ENCODE measurements at places on chromosomes 1 and 21. TPM values are rescaled to one million over a fixed set of nuclear protein-coding genes. Genes with fewer than 3 reads are reported as not detected.
A peak's percentile ranks its signal among the peaks of the same experiment; 100 is the strongest.

OR2T2 gene
- polyA plus RNA-seq = not detected

ASCL5 gene
- not detected for polyA plus RNA-seq

SYCP1 gene
- polyA plus RNA-seq = not detected

PLA2G2F gene
- not detected for polyA plus RNA-seq

SIPA1L2 gene
- polyA plus RNA-seq = 18.1 TPM

UBE2U gene
- not detected for polyA plus RNA-seq

INSRR gene
- 0.42 TPM for polyA plus RNA-seq

TTF2 gene
- polyA plus RNA-seq = 1.2 TPM

TNFSF4 gene
- polyA plus RNA-seq = 0.57 TPM

ZCCHC17 gene
- 15.4 TPM for polyA plus RNA-seq

DNA sequence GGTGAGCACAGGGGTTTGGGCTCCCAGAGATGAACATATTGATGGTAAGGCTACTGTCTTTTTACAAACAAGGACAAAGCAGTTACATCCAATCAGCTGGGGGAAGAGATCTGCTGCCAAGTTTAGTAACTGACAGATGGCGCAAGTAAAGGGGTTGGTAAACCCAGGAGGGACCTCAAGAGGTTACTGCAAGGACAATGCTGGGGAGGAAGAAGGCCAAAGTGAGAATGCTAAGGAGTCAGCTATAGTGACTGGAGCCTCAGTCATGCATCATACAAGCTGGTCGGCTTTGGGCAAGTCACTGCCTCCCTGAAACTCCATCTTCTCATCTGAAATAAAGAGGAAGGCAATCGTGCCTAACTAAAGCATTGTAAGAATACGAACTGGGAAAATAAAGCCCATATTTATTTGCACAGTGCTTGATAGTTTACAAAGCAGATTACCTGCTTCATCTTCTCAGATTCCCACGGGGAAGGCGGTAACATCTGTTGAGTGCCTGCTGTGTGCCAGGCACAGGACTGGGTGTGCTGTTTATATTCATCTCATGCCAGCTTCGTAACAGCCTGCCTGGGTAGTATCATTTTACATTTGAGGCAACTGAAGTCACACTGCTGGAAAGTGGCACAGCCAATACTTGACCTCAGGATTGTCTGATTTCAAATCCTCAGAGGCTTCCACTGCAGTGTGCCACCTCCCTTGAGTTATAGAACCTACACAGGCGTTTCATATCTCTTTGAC is 114.8 kb downstream of the BEND5 start:
- no peak for DNase-seq

- DNase-seq = no peak
These were observed 19.9 kb downstream of the SGIP1 start for GRCh38 chr1:66553846-66554245.

- no peak for DNase-seq
These were observed 470.5 kb downstream of the LTN1 start for GRCh38 chr21:28522014-28522799.

- no peak for DNase-seq
These were observed 122.5 kb upstream of the FOXD3 start for GRCh38 chr1:63199706-63200335.

DNA sequence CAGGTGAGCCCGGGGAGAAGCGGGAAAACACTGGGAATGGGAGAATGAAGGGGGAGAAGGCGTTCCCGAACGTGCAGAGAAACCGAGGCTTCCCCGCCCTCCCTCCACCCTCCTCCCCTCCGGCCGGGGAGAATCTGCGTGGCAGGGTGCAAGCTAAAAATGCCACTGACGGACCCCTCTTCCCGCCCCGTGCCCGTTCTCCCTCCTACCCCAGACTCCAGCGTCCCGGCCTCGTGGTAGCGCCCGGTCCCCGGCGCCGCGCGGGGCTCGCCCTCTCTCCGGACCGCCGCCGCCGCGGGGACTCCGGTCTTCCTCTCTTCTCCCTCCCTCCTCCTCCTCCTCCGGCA is 81.6 kb upstream of the AK4 start:
- no peak for DNase-seq

- no peak for DNase-seq
These were observed 78.4 kb upstream of the CTTNBP2NL start for GRCh38 chr1:112317611-112318062.

DNA sequence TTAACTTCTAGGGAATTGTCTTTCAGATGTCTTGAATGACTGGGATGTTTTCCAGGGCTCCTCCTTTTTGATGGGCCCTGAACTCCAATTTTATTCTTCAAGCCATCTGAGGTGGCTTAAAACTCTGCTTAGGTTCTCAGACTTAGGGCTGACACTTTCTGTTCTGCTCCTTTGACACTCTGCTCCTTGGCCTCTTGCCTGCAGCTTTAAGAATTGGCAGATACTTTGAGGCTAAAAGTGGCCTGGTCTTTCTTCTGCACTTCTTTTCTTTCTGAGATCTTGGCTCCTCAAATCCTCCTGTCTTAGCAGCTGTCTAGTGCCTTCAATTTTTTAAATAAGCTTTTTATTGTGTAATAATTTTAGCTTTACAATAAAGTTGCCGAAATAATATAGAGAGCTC is 294.6 kb downstream of the RPS6KC1 start:
- DNase-seq = no peak

GRCh38 chr1:226444901-226445300 is 37.0 kb upstream of the PARP1 start:
- DNase-seq = no peak

- no peak for DNase-seq
These were observed 464.6 kb upstream of the PKN2 start for GRCh38 chr1:88219521-88219920.

DNA sequence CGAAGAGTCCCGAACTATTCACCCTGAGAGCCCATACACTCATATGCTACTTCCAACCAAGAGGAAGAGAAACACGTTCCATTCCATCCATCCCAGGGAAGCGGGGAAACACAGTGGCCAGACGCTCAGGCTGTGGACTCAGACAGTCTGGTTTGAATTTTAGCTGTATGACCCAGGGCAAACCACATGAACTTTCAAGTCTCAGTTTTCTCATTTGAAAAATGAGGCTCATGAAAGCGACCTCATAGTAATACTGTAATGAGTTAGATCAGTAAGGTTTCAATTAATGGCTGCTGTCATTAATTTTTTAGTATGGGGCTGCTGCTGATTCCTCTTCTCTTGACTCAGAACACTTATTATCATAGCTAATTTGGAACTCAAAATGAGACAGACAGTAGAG is 1.5 kb downstream of the FCRL4 start:
- no peak for DNase-seq

DNA sequence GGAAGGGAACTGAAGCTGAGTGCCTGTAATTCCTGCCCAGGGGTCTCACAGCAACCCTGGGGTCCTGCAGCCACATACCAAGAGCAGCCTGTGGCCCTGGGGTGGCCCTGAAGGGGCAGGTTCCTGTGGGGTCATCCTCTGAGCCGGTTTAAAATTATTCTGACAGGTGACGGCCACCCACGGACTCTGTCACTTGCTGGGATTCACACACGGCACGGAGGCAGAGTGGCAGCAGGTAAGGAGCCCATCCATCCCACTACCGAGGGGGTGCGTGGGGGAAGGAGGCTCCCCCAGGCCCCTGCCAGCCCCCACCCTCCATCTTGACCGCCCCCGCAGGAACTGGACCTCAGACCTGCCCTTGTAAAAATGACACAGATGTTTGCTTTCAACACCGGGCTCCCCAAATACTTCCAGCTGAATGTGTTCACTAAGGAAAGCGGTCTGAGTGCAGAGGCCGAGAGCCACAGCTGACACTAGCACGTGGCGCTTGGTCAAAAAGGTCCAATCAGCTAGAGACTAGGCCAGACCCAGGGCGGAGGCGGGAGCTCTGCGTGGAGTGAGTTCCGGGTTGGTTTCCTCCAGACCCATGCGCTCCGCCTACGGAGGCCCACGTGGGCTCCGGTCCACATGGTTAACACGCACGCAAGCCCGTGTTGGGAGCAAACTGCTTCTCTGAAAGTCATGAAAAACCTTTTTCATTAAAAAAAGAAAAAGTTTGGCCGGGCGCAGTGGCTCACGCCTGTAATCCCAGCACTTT is 10.0 kb downstream of the YBEY start:
- peak; percentile 90 for DNase-seq

DNA sequence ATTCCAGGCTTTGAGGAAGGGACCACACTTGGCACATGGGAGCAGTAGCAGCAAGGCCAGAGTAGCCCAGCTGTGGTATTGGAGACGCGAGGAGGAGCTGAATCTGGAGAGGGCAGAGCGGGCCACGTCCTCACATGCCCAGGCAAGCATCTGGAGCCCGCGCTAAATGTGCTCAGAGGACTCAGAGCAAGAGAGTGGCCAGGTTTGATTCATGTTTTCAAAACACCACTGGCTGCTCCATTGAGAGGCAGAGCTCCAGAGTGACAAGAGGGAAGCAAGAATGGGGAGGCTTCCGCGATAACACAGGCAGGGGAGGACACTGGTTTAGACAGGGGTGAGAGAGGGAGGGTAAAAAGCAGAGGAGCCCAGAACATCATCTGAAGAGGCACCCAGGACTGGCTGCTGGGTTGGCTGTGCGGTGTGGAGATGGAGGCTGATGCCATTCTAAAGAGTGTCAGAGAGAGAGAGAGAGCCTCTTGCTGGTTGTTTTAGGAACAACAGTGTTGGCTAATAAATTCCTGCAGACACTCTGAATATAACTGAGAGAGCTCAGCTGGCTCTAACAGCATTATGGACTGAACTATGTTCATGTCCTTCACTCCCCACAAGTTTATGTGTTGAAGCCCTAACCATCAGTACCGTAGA is 32.3 kb downstream of the RCAN1 start:
- DNase-seq = peak; percentile 40

DNA sequence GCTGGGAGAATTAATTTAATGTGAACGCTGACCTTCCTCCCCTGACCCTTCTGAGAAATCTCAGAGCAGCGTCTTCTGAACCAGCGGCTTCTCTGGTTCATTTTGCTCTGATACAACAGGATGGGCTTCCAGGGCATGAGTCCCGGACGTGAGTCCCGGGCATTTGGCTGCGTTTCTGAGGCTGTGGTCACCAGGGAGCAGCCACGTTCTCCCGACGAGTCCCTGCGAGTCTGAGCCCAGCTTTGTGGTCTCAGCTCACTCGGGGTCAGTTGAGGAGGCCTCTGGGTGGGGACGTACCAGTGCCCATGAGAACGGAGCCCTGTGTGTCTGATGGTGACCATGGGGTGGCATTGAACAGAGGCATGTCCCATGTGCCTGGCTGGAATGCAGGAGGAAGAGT is 17.7 kb upstream of the OBSCN start:
- DNase-seq = no peak

DNA sequence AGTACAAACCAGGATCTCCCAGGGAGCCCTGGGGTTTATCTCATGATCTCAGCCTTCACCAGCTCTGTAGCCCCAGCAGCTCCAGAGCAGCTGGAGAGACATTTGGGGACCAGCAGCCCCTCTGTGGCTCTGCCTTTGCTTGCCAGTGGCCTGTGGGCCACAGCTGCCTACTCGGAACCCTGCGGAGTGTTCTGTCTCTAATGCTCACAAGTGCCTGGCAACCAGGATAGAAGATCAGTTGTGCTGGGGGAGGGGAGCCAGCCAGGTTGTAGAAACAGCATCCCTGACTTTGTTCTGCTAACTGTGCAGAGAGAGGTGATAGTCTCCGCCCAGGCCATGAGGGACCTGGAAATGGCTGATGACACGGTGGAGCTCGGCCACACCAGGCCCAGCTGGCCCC is 50.9 kb upstream of the KCNJ15 start:
- no peak for DNase-seq

- DNase-seq = no peak
These were observed 108.3 kb downstream of the SIPA1L2 start for GRCh38 chr1:232521660-232522059.

- no peak for DNase-seq
These were observed 51.2 kb upstream of the RGS7 start for GRCh38 chr1:241408170-241408569.

DNA sequence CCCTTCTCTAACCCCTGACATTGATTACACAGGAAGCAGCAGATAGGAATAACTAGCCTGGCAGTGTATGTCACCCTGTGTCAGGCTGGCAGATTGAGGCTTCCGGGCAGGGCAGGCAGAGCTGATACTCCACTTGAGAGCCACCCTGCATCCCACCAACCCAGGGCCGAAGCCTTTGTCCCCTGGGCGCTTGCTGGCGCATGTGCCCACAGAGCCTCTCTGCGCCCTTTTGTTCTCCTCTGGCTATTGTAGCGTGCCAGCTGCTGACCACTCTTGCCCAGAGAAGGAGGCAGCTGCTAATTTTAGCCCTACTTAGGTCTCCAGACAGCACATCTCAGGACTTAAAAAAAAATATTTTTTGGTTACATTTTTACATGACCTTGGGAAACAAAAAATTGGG is 304.9 kb downstream of the HHAT start:
- DNase-seq = peak; percentile 26

DNA sequence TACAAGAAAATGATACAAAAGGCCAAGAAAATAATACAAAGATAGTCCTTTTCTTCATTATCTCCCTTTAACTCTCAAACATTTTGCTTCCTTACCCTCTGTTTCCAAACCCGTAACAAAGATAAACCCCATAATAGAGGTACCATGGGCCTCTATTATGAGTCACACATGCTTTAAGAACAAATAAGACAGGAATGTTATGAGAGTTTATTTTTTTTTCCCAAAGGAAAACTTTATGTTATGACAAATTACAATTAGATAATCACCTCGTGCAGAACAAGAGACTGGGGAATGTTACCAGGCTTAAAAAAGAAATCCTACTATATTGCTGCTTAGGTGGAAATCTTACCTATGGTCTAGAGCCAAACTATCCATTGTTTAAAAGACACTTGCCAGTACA is 272.0 kb downstream of the BRINP3 start:
- no peak for DNase-seq

DNA sequence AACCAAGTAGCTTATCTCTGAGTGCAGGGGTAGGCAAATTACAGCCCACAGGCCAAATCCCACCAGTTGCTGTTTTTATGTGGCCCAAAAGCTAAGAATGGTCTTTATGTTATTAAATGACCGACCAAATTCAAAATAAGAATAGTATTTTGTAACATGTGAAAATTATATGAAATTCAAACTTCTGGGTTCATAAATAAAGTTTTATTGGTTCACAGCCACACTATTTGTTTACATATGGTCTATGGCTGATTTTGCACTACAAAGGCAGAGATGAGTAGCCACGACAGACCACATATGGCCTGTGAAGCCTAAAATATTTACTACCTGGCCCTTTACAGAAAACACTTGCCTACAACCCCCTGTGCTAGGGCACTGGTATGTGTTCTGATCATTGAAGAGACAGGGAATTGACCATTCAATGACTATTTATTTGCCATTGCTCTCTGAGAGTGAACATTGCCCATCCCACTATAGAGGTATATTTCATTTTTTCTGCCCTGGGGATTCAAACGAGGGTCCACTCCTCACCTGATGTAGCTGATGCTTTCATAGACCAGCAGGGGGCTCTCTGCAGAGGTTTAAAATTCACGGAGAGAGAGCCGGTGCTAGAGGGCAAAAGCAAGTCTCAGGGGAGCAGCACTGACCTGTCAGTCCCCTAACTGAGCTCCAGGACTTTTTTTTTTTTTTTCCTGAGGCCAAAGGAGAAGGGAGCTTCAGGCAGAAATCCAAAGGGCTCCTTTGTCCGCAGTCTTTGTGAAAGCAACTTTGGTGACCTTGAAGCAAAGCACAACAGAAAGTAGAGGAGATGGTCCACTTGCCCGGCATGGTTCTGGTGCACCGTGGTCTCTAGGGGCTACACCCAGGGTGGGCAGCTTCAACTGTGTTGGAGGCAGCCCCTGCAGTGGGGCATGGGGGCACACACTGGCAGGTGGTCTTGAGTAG is 7.3 kb upstream of the GNL2 start:
- DNase-seq = no peak

All from heart left ventricle (tissue), 16 donors.